NCI-H460 (cell line): ENCODE measurements at places on chromosomes 13 and 19.

- no peak for DNase-seq
These were observed 21.4 kb downstream of the ESD start for GRCh38 chr13:46775385-46776107.

DNA sequence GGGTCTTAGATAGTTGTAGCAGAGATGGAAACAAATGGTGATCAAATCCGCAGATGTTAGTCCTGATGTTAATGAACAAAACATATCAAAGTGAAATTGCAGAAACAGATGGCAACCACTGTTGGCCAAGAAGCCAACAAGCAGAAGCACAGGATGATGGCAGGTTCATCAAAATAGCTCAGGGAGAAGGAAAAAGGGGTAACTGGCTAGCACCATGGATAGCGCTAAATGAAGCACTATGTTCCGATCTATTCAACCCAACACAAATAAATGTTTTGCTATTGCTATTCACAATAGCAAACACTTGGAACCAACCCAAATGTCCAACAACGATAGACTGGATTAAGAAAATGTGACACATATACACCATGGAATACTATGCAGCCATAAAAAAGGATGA lies 413.7 kb downstream of the FGF14 start:
- DNase-seq: no peak

DNA sequence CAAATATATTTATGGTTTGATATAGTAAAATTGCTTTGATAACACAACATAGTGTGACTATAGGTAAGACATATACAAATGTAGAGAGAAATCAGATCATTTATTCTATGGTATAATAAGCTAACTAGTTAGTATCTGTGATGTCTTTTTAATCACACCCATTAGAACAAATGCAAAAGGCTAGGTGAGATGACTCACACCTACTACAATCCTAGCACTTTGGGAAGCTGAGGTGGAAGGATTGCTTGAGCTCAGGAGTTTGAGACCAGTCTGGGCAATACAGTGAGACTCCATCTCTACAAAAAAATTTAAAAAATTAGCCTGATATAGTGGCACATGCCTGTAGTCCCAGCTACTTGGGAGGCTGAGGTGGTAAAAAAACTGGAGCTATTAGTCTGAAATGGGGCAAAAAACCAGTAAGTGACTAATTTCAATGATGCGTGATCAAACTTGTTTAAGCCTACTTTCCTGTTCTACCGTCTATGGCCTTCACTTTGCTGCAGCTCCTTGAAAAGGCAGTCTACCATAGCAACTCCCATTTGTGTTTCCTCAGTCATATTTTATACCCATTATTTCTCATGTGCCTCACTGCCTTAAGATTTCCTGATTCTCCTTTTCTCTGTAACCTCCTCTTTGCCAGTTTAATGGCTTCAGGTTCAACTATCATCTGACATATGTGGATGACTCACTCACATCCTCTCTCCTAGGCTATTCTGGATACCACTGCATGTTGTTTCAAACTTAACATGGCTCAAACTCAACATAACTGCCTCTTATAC lies 12.5 kb downstream of the ALG5 start:
- DNase-seq: no peak

DNA sequence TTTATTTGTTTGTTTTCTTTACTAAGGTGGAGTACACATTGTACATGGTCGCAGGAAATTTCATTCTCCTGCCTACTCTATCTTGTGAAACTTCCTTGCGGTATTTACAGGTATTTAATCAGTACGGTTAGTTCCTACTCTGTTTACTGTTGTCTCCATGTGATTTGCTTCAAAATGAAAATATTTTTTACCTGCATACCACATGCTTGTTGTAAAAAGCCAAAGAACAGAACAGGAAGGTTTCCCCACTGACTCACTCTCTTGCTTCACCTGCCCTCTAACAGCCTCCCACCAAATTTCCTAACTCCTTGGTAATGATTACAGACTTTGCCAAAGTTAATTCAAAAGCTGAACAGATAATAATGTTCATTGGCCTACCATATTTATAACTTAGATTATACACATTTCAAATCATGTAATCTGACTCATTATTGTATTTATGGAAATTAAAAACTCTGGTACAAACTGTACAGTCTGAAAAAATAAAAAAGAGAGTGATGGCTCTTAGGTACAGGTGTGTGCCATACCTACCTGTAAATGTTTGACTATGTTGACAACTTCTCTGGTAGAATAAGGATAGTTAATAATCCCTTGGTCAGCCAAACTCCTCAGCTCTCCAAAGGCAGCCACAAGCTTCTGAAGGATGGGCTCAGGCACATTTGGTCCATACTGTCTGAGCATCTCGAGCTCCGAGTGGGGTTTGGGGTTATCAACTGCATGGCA lies 239.9 kb downstream of the VWA8 start:
- DNase-seq: no peak

- DNase-seq: no peak
These were observed 44.3 kb upstream of the TEX29 start for GRCh38 chr13:111275995-111276618.

- DNase-seq: peak; percentile 37
These were observed 51.1 kb downstream of the TNFRSF19 start for GRCh38 chr13:23621316-23621645.

- DNase-seq: no peak
These were observed 31.2 kb upstream of the LRRC4B start for GRCh38 chr19:50599427-50599826.

DNA sequence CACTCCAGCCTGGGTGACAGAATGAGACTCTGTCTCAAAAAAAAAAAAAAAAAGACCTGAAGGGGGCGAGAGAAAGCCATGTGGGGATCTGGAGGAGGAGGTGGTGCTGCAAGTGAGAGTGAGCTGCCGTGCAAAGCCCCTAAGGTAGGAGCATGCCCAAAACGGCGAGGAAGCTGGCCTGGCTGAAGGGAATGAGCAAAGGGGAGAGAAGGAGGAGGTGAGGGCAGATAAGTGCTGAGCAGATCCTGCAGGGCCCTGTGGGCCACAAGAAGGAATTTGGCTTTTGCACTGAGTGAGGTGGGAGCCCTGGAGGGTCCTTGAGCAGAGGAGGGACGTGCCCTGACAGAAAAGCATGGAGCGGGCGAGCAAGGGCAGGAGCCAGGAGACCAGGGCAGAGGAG lies 19.4 kb upstream of the ADGRE5 start:
- no peak for DNase-seq

DNA sequence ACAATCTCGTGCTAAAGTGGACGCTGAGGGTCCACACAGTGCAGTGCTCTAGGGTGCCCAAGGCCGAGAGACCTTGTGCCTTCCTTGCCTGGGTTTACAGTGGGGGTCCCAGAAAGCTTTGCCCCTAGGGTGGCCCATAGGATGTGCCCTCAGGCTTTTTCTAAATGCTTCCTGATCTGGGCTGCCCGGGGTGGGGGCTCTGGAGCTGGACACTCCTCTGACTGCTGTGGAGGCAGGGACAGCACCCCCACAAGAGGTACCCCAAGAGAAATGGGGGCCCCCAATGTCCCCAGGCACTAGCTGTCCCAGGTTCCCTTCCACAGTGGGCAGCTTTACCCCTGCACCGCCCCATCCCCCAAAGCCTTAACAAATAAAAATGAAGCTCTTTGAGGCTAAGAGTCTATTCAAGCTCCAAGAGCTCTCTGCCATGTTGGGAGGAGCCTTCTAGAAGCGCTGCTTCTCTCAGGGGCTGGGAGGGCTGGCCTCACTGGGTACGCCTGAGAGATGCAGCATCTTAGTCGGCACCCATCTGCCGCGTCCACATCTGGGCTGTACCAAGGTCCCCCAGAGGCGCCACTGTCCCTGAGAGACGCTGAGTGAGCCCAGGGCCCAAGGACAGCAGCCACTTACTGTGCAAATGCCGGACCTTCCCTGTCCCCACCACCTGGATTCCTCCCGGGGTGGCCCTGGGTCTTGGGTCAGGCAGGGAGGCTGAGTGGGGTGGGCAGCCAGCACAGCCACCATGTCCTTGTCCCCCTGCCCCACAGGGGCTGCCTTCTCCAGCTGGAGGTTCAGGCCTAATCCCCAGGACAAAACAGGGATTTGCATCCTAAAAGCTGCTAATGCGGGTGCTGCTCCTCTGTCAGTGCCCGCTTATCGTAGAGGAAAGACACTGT lies 27.4 kb downstream of the CEBPA start:
- no peak for DNase-seq

DNA sequence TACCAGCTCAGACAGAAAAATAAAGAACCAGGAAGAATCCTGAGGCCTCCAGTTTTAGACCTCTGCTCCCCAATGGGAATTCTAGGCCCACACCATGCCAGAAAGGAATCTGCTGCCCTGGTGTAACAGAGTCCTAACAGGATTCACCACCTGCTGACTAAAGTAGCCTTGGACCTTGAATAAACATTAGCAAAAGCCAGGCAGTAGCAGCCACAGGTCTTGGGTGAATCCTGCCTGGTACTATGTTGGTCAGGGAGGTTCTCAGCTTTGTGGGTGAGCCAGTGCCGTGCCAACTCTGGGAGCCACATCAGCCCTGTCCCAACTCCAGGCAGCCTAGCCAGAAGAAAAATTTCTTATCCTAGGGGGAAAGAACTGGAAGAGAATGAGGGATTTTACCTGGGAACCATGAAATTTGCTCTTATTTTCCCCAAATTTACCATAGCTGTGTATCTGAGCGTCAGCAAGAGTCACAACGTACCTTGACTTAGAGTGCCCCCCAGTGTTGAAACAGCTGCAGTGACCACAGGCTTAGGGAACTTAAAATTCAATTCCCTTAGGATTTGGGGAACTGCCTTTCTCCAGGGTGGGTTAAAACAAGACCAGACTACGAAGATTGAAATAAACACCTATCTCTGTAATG lies 1895.6 kb upstream of the PRR20A start:
- DNase-seq: peak; percentile 1

- DNase-seq: no peak
These were observed 113.3 kb upstream of the KL start for GRCh38 chr13:32902874-32903273.

- DNase-seq: no peak
These were observed 19.6 kb upstream of the C19orf33 start for GRCh38 chr19:38284422-38284821.

DNA sequence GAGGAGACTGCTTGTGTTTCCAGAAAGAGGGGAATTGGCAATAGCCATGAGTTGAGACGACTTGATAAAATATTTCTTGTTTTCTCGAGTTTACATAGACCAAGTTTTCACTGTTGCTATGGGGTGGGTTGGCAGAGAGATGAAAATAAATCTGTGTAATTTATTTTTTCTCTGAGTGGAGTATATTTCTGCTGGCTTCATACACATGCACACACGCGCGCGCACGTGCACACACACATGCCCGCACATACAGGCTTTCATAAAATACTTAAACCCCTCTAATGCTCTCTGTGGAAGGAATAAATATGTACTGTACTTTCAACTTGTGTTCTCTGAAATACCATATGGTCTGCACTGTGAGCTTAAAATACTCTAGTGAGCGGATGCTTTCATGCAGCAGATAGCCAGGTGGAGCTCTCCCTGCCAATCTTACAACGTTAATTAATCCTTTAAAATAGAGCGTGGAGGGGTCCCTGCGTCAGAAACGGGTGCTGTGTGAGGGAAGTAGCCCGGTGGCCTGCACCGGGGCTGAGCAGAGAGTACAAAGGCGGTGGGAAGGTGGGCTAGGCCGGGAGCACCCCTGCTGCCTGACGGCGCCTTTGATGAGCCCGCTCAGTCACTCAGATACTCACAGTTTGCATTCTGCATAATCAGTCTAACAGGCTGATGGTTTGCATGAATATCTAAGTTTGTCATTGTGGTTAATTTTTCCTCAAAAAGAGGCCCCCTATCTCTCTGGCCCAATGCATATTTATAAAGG lies 44.1 kb downstream of the CCNE1 start:
- no peak for DNase-seq

- DNase-seq: no peak
These were observed 930 bp upstream of the PDE4C start for GRCh38 chr19:18226956-18227780.

DNA sequence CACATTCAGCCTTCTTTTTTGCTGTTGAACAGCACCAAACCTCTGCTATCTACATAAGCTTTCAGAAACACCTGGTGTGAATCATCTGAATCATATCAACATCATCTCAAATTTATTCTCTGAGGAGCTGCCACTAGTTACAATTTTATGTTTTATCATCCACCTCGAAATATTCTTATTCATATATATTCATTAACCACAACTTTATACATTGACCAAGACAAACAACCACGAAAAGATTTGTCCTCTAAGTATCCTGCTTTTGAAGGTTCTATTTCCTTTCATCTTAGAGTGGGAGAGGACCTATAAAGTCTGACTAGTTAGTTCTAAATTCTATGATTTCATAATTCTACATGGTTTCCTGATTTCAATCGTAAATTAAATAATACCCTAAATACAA lies 18.9 kb downstream of the ESD start:
- DNase-seq: no peak

GRCh38 chr19:34416021-34416545 lies 11.9 kb downstream of the PDCD2L start:
- no peak for DNase-seq

- DNase-seq: no peak
These were observed 33.0 kb upstream of the TSC22D1 start for GRCh38 chr13:44609137-44609536.

GRCh38 chr13:82766732-82767321 lies 1115.4 kb downstream of the SLITRK1 start:
- DNase-seq: no peak

DNA sequence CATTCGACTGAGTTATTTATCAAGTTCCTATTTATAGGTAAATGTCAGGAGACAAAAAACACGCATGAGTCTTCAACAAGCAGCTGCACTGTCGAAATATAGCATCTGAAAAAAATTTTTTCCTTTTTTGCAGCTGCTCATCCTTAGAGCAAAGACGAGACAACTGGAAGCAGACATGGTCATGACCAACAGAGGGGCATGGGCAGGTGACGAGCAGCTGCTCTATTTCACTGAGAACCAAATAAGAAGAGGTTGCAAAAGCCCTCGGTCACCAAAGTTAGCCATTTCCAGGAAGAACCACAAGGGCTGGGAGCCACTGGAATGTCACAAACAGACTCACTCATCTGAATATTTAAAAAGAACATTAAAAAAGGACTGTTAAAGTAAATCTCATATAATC lies 22.2 kb downstream of the SOHLH2 start:
- no peak for DNase-seq

- no peak for DNase-seq
These were observed 246.5 kb downstream of the FGF9 start for GRCh38 chr13:21917086-21918015.

DNA sequence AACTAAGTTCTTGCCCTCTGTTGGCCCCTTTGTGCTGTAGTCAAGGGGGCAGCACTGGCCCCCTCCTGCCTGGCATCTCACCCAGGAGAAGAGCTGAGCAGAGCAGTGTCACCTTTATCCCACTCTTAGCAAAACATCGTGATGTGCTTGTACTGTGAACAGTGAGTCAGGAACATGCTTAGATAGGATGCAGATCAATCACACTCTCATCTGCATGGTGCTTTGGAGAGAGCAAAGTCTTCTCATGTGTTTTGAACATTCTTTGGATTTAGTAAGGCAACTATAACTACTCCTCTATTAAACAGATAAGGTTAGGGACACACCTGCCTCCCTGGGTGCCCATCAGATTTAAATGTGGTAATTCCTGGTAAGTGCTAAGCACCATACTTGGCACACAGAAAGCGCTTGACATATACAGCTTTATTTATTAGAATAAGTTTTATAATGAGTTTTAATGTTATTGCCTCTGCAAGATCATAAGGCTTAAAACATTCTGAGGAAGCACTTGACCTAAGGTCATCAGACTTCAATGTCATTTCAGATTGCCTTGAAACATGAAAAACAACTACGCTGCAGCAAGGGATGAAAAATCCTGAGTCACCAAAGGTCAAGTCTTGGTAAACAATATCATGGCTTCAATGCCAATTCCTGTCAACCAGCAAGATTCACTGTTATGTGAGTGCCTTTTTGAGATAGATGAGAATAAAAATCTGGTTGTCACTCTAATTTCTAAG lies 82.4 kb upstream of the IRS2 start:
- DNase-seq: peak; percentile 11

- no peak for DNase-seq
These were observed 53.4 kb downstream of the MCF2L start for GRCh38 chr13:113022391-113022744.
